Chondrocyte (in vitro differentiated cells): ENCODE measurements at places on chromosomes 16 and 17.

DNA sequence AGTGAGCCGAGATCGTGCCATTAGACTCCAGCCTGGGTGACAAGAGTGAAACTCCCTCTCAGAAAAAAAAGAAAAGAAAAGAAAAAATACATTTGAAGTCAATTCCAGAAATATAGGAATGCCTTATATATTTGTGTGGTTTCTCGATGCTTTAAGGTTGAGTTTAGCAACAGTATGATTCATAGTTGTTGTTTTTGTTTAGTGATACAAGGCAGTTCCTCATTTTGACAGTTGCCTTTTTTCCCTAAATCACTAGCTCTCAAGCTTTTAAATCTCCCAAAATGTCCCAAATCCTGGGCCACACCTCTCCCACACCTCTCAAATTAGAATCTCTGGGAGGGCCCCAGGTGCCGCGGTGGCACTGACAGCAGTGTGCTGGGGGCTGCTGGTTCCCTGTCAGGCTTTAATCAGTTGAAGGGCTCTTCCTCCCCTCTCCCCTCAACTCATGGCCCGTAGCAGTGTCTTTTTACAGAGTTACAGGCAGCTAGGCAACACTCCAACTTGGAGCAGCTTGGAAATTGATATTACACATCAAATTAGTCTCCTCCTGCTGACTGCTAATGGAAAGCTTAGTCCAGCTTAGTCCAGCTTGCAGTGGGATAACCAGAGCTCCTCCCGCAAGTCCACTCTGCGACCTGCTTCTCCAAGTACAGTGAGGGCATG is 58.4 kb downstream of the EPN2 start:
- H3K36me3 ChIP-seq = no peaks in the 10 kb centered on the region
- H3K4me3 ChIP-seq = no peak overlapping the region
- no peak overlapping the region for H3K27ac ChIP-seq
- no peak for DNase-seq
- peaks cover 8% of the 10 kb centered on the region for H3K4me1 ChIP-seq

DNA sequence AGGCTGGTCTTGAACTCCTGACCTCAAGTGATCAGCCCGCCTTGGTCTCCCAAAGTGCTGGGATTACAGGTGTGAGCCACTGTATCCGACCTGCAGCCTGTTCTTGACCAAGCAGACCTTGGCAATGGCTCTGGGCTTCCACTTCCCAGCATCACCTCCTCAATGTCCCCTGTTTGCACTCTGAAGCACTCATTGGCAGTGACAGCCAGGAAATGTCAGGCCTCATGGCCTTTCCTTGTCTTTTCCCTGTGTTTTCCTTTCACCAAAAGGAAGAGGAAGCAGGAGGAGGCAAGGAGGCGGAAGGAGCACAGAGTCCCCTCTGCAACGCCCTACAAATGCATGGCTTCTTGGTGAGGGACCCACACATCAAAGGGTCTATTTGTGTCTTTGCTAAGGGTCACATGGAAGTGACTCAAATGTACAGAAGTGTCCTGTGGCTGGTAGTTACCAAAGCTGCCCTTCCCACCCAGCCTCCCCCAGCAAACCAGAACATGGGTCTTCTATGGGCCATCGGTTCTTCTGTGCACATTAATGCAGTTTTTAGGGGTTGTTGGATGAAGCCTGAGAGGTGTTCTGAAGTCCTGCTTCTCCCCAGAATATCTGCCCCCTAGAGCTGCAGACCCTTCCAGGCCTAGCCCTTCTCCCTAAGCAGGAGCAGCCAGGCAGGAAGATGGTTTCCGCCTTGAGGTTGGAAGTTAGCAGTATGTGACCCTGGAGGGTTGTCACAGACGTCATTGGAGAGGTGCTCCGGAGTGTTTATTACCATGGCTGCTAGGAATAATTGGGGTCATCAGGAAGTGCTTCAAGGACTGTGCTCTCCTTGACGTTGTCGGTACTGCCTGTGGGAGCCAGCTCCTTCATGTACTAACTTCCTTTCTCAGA is 60.8 kb downstream of the WIPI1 start:
- H3K36me3 ChIP-seq = peaks cover 2% of the 10 kb centered on the region
- no peak for DNase-seq
- H3K27me3 ChIP-seq = no peaks in the 10 kb centered on the region
- H3K4me3 ChIP-seq = no peak overlapping the region
- peaks cover 13% of the 10 kb centered on the region for H3K4me1 ChIP-seq

DNA sequence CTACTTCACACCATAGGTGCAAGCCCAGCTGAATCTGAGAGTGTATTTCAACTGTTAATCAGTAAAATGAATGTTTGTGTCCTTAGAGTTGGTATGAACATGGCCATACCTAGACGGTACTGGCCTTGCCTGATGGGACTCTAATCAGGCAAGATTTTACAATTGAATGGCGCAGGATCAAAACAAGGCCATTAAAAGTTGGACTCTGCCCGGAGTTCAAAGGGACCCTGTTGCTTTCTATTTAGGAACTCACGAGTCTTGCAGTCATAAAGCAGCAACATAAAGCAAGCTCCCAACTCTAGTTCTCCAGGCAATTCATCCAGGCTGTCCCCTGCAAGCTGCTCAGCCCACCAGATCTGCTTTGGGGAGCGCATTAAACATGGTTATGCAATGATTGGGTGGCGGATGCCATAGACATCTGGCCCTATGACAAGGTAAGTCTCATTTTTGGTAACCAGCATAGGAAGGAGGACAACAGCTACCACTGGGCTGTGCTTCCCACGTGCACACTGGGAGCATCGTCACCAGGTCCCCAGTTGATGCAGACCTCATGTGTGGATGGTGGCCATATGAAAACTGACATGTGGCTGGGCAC is 8.8 kb downstream of the TMEM186 start:
- H3K36me3 ChIP-seq = no peaks in the 10 kb centered on the region
- no peaks in the 10 kb centered on the region for H3K4me1 ChIP-seq
- DNase-seq = no peak
- no peaks in the 10 kb centered on the region for H3K27me3 ChIP-seq
- H3K27ac ChIP-seq = no peak overlapping the region

DNA sequence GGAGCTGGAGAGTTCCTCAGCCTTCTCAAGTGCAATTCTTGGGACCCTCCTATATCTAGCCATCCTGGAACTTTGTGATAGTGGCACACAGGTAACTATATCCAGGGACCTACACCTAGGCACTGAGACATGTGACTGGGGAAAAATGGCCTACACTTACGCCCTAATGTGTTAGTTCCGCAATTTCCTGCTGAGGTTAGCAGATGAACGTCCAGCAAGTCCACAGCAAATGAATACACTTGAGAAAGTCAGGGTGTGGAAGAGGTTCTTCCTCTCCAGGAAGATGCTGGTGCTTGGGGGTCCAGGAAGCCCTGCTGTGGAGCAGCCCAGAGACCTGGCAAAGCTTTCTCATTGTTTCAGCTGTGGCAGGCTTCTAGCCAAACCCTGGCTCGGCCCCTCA is 20.8 kb downstream of the PIK3R5 start:
- peaks cover 21% of the 10 kb centered on the region for H3K27me3 ChIP-seq
- no peaks in the 10 kb centered on the region for H3K36me3 ChIP-seq
- peaks cover 4% of the 10 kb centered on the region for H3K4me1 ChIP-seq
- no peak for DNase-seq

DNA sequence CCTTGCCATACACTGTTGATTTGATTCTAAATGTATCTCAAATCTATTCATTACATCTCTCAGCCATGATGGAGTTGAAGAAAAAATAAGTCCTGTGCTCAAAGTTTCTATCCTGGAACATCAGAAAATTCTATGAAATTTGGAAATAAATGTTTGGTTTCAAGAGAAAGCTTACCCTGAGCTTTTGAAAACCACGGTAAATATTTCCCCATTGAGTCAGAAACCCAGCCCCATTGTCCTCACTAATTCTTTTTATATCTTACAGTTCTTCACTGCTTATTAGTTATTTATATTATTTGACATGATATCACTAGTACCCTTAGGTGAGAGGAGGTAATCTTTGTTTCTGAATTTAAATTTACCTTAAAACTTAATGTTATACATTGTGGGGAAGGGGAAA is 128.5 kb downstream of the MRTFB start:
- H3K36me3 ChIP-seq = peaks cover 5% of the 10 kb centered on the region
- H3K27me3 ChIP-seq = no peaks in the 10 kb centered on the region
- peaks cover 39% of the 10 kb centered on the region for H3K4me1 ChIP-seq

GRCh38 chr16:66372898-66373155 is 6.3 kb downstream of the CDH5 start:
- no peaks in the 10 kb centered on the region for H3K36me3 ChIP-seq
- DNase-seq = no peak
- no peaks in the 10 kb centered on the region for H3K27me3 ChIP-seq
- no peak overlapping the region for H3K4me3 ChIP-seq
- no peak overlapping the region for H3K27ac ChIP-seq
- no peaks in the 10 kb centered on the region for H3K4me1 ChIP-seq

- H3K36me3 ChIP-seq = peaks cover 7% of the 10 kb centered on the region
- H3K4me1 ChIP-seq = peaks cover 34% of the 10 kb centered on the region
- DNase-seq = no peak
- no peak overlapping the region for H3K4me3 ChIP-seq
- H3K27me3 ChIP-seq = no peaks in the 10 kb centered on the region
- no peak overlapping the region for H3K27ac ChIP-seq
Observed at GRCh38 chr17:4199818-4200402, 56.9 kb downstream of the CYB5D2 start.

GRCh38 chr16:27097800-27098230 is 31.1 kb downstream of the C16orf82 start:
- peaks cover 1% of the 10 kb centered on the region for H3K36me3 ChIP-seq
- no peak for DNase-seq
- H3K27ac ChIP-seq = no peak overlapping the region
- peaks cover 22% of the 10 kb centered on the region for H3K27me3 ChIP-seq

- H3K27ac ChIP-seq = no peak overlapping the region
- no peak overlapping the region for H3K4me3 ChIP-seq
- no peak for DNase-seq
- no peaks in the 10 kb centered on the region for H3K36me3 ChIP-seq
Observed at GRCh38 chr16:12329246-12329995, 352.9 kb downstream of the SNX29 start.

GRCh38 chr17:17966399-17966798 is 5.8 kb downstream of the TOM1L2 start:
- H3K4me3 ChIP-seq = no peak overlapping the region
- H3K4me1 ChIP-seq = peaks cover 38% of the 10 kb centered on the region
- H3K27me3 ChIP-seq = no peaks in the 10 kb centered on the region
- H3K36me3 ChIP-seq = no peaks in the 10 kb centered on the region

DNA sequence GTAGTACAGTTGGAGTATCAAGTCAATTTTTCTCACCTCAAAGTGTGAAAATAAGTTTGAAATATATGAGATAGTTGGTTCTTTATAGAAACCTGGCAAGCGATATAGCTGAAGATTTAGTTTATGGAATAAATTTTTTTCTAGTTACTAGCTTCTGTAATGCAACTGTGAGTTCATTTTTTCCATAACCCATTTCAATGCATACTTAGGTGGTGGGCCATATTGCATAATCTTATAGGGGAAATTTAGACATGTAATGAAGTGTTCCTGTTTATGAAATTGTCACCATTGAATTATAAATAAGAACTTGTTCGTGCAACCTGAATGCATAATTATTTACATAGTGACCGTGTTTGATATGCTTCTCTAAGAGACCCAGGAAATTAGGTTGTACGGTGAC is 9.0 kb downstream of the MOSMO start:
- H3K27ac ChIP-seq = no peak overlapping the region
- DNase-seq = no peak
- no peaks in the 10 kb centered on the region for H3K4me1 ChIP-seq
- H3K36me3 ChIP-seq = no peaks in the 10 kb centered on the region
